Activated CD8-positive, alpha-beta T cell treated with anti-CD3 and anti-CD28 coated beads, Interleukin-2, amount 10 ng/mL, durations not matched to agents 7 days and 5 days (primary cell): ENCODE measurements at places on chromosomes 13 and 19. TPM values are rescaled to one million over a fixed set of nuclear protein-coding genes. Genes with fewer than 3 reads are reported as not detected.

DNAAF3 gene
- 0.23 TPM for total RNA-seq

C2CD4C gene
- not detected for total RNA-seq

BIVM gene
- 26.9 TPM for total RNA-seq

ZNF285 gene
- total RNA-seq: 1.7 TPM

EBI3 gene
- total RNA-seq: not detected

DNA sequence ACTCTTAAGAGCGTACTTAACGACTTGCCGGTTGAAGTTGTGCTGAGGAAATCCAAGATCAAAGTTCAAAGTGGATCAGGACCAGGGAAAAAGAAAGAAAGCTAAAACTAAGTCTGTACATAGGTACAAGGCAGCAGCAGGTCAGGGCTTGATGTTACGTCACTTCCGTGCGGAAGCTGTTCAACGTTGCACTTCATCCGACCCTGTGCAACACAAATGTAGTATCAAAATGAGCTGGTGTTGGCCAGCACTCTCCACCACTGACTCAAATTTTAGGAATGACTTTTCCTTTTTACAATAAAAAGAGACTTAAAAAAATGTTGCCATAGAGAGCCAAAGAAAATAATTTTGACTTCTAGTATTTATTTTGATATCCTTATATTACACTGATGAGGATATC is 1315.4 kb downstream of the EFNB2 start:
- no peak for DNase-seq
- H3K4me1 ChIP-seq: no peaks in the 10 kb centered on the region
- no peak overlapping the region for H3K4me3 ChIP-seq
- no peak overlapping the region for H3K27ac ChIP-seq
- no peaks in the 10 kb centered on the region for H3K36me3 ChIP-seq
- H3K27me3 ChIP-seq: no peaks in the 10 kb centered on the region

GRCh38 chr19:6718741-6719539 is 1.5 kb downstream of the C3 start:
- no peak overlapping the region for H3K4me3 ChIP-seq
- H3K4me1 ChIP-seq: peaks cover 41% of the 10 kb centered on the region
- H3K27ac ChIP-seq: no peak overlapping the region

DNA sequence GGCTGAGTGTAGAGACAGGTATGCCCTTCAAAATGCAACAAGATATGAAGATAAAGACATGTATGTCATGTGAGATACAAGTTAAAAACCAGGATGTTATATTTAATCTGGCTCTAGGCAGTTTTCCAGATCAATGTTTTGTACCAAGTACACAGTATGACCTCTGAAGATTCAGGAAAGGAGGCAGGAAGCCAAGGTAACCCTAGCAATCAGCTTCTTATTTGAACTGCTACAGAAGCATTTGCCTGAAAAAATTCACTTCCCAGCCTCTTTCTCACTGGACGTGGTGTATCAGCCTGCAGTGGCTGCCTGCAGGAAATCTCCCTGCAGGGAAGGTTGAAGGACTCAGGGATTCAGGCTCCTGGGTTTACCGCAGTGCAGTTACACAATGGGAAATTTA is 24.1 kb downstream of the OLFM4 start:
- no peak overlapping the region for H3K4me3 ChIP-seq
- no peaks in the 10 kb centered on the region for H3K4me1 ChIP-seq

GRCh38 chr13:74003374-74003773 is 130.8 kb downstream of the KLF12 start:
- peaks cover 20% of the 10 kb centered on the region for H3K4me1 ChIP-seq
- peaks cover 6% of the 10 kb centered on the region for H3K36me3 ChIP-seq
- no peak overlapping the region for H3K27ac ChIP-seq
- no peak overlapping the region for H3K4me3 ChIP-seq

GRCh38 chr19:34505321-34506025 is 23.9 kb downstream of the WTIP start:
- no peak overlapping the region for H3K4me3 ChIP-seq
- DNase-seq: no peak
- H3K27ac ChIP-seq: no peak overlapping the region
- peaks cover 7% of the 10 kb centered on the region for H3K4me1 ChIP-seq
- H3K27me3 ChIP-seq: peaks cover 2% of the 10 kb centered on the region

DNA sequence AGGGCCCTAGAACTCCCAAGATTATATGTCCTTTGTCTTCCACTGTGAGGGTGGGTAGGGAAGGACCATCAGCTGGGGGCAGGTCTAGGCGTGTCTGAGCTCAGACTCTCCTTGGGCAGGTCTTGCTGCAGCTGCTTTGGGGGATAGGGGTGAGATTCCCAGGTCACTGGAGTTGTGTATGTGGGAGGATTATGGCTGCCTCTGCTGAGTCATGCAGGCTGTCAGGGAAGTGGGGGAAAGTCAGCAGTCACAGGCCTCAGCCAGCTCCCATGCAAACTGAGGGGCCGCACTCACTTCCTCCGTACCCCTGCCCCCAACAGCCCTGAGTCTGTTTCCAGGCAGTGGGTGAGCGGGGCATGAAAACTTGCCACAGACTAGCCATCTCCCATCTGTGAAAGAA is 600.8 kb downstream of the DIAPH3 start:
- no peaks in the 10 kb centered on the region for H3K36me3 ChIP-seq
- DNase-seq: no peak
- no peak overlapping the region for H3K27ac ChIP-seq
- H3K4me1 ChIP-seq: no peaks in the 10 kb centered on the region
- H3K27me3 ChIP-seq: peaks cover 4% of the 10 kb centered on the region
- H3K4me3 ChIP-seq: no peak overlapping the region

DNA sequence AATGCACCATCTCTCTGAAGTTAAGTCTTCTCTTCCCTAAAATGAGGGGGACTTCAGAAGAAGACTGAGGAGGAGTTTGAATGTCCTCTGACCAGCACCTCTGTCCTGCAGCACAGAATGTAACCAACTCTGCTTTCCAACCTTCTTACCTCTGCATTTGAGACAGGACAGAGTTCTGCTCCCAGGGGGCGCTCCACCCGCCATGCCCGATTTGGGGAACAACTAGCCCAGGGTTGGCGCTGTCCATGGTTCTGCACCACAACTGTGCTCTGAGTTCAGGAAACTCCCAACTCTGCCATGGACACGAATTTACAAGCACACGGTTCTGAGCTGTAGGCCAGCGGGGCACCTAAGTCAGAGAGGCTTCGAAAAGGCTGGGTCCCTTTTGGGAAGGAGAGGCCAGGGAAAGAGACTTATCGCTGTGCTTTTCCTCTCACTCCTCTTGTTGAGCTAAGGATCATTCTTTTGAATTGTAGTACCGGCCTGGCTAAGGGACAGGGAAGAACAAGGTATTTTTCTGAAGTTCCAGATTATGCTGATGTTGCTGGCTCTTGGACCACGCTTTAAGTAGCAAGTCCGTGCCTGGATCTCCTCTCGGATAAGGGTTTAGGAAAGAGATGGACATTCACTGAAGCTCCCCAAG is 22.2 kb downstream of the SIGLEC5 start:
- H3K4me1 ChIP-seq: peaks cover 14% of the 10 kb centered on the region
- no peaks in the 10 kb centered on the region for H3K27me3 ChIP-seq
- H3K27ac ChIP-seq: no peak overlapping the region
- peak; percentile 81 for DNase-seq

DNA sequence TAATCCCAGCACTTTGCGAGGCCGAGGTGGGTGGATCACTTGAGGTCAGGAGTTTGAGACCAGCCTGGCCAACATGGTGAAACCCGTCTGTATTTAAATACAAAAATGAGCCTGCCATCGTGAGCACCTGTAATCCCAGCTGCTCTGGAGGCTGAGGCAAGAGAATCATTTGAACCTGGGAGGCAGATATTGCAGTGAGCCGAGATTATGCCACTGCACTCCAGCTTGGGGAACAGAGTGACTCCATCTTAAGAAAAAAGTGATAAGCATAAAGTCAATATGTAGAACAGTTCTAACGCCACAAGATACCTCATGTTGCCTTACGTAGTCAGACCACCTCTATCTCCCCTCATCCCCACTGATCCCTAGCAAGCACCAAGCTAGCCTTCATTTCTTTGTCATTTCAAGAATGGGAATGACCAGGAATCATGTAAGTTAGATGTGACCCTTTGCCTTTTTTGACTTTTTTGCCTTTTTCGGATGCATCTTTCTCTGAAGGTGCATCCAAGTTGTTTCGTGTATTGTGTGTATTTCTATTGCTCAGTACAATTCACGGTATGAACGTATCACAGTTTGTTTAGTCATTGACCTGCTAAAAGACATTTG is 6.4 kb downstream of the RPL21 start:
- H3K27ac ChIP-seq: no peak overlapping the region
- no peaks in the 10 kb centered on the region for H3K27me3 ChIP-seq
- no peak for DNase-seq
- peaks cover 84% of the 10 kb centered on the region for H3K36me3 ChIP-seq

DNA sequence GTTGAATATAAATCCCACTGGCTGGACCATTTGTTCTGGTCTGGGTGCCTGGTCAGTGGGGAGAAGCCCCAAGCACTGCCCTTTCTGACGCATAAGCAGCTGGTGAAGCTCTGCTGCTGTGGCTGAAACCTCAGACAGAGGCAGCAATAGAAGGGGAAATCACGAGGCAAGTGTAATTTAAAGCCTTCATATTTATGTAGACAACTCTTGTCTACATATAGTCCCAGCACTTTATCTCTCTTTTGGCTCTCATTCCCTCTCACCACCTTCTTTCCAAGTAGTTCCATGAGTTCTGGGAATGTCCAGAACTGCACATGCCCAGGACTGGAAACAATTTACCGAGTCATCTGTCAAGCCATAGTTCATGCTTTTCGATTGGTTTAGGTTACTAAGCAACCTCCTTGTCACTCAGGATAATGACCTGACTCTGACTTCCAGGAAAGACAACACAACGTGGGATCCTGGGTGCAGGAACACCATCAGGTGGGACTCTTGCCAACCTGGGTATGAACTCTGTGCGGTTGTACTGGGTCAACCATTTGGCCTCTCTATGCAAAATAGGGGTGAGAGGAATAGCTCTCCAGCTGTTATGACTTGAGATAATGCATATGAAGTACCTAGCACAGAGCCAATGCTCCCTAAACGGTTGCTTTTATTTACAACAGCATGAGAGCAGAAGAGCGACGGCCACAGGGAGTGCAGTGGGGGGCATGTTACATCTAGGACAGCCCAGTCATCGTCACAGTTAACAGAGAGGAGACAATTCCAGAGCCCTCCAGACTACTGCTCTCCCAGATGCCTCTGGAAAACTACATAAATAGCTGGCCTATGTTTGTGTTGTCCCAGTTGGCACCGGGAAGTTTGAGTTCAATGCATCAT is 321.9 kb downstream of the FOXO1 start:
- no peak overlapping the region for H3K4me3 ChIP-seq
- no peak overlapping the region for H3K27ac ChIP-seq
- H3K4me1 ChIP-seq: no peaks in the 10 kb centered on the region
- no peaks in the 10 kb centered on the region for H3K36me3 ChIP-seq
- no peak for DNase-seq

DNA sequence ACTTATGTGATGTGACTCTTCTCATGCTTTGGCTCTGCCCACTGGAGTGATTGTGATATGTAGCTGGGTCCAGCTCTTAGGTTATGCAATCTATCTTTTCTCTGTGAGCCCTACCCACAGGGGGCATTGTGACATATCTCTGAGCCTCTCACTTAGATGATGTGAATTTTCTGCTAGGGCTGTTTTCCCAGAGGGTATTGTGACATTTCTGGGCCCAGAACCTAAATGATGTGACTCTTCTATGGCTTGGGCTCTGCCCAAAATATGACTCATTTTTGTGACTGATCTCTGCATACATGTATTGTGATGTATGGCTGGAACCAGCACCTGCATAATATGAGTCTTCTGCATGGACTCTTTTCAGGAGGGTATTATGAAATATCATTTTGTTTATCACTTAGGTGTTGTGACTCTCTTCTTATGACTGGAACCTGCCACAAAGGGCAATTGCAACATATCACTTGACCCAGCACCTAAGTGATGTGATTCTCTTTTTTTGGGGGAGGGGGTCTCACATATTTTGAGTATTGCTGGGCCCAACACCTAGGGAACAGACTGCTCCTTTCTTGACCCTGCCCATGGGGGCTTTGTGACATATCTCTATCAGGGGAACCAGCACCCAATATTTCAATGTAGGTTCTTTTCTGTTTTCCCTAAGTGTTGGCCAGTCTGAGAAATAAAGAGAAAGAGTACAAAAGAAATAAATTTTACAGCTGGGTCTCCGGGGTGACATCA is 12.1 kb upstream of the ZNF254 start:
- H3K4me1 ChIP-seq: no peaks in the 10 kb centered on the region
- peaks cover 52% of the 10 kb centered on the region for H3K36me3 ChIP-seq
- no peak overlapping the region for H3K4me3 ChIP-seq
- H3K27me3 ChIP-seq: no peaks in the 10 kb centered on the region
- no peak for DNase-seq

DNA sequence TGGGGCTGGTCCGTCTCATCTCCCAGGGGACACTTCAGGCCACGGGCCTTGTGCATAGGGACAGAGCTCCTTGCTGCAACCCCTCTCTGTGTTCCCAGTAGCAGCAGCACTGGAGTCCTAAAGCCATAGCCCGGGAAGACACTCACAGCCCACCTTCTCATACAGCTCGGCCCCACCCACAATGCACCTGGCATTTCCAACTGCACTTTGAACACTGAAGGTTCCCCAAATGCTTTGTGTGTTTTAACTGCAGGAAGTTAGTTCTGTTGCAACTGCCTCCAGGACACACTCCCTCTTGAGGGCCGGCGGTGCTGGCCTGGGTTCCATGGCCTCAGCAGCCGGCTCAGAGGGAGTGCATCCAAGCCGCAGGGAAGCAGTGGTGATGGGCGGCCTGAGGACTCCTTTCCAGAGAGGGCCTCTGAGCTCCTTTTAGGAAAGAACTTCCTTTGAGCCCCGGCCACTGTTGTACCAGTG is 22.7 kb upstream of the TMEM255B start:
- no peak for DNase-seq
- H3K4me1 ChIP-seq: peaks cover 9% of the 10 kb centered on the region
- H3K27ac ChIP-seq: no peak overlapping the region
- no peak overlapping the region for H3K4me3 ChIP-seq
- peaks cover 13% of the 10 kb centered on the region for H3K27me3 ChIP-seq

DNA sequence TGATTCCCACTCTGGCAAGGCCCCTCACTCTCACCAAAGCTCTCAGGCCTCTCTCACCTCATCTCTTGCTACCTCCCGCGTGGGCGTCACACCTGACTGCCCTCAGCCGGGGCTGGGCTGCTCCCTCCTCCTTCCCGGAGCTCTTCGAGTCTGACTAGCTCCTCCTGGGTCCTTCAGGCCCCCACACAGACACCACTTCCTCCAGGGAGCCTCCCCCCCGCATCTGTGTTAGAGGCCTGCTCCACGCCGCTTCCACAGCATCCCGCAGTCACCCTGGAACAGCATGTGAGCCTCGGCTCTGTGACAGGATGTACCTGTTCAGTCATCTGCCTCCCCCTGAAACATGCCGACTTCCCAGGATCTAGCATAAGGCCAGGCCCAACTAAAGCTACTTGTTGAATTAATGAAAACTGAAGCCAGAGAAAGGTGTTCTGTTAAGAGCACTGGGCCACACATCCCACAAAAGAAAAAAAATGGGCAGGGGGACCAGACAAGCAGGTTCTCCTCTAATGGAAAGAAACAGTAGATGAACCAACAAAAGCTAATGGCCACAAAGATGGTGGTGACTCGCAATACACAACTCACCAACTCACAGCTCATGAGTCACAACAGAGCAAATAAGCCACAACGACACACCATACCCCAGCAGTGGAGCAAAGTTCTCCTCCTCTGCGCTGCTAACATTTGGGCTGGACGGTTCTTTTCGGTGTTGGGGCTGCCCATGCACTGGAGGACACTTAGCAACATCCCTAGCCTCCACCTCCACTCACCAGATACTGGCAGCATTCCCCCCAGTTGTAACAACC is 3.0 kb downstream of the PPP6R1 start:
- DNase-seq: peak; percentile 69
- peaks cover 64% of the 10 kb centered on the region for H3K36me3 ChIP-seq
- peak overlapping the region; percentile 91 for H3K4me3 ChIP-seq
- no peaks in the 10 kb centered on the region for H3K27me3 ChIP-seq
- H3K4me1 ChIP-seq: peaks cover 56% of the 10 kb centered on the region
- peak overlapping the region; percentile 100 for H3K27ac ChIP-seq
